ENCODE measurements at places on chromosomes 2 and 18.

DNA sequence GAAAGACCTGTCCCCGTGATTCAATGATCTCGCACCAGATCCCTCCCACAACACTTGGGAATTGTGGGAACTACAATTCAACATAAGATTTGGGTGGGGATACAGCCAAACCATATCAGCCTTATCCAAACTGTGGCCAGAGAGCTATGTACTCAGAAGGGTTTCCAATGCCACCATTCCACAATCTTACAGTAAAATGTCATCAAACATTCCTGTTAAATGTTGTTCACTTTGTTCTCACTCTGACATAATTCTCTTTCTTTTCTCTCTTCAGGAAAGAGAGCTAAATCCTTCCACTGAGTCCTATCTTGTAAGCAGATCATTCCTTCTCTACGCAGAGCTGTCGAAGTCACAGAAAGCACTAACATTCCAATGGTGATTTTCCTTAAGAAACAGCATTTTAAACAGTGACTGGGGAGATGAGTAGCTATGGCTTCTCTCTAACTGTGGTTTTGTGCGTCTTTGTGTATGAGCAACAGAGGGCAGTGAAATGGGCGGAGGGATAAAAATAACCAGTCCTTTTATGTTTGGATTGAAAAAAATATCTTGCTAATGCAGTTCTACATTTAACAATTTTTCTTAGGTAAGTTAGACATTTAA lies 684.7 kb downstream of the EPHA4 start:
- DNase-seq, result no peak

DNA sequence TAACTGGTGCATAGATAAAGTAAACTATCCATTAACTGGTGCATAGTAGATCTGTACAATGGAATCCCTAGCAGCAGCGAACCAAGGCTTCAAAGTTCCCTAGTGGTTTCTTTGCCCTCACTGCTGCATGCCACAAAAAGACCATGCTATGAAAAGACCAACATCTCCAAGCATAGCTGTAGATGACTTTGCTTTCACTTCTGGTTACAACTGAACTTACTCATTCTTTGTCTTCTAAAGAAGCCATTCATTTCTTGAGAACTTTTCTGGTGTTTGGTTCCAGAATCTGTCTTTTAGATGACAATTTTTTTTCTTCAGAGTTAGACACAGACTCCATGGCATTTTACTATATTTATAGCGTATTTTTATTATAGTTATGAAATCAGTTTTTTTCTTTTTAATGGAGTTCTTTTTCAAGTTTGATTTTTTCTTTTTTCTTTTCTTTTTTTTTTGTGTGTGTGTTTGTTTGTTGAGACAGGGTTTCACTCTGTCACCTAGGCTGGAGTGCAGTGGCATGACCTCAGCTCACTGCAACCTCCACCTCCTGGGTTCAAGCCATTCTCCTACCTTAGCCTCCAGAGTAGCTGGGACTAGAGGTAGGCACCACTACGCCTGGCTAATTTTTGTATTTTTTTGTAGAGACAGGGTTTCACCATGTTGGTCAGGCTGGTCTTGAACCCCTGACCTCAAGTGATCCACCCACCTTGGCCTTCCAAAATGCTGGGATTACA lies 63.6 kb downstream of the SLC35F5 start:
- DNase-seq, result peak; percentile 26

- no peak for DNase-seq
Measured at GRCh38 chr2:235467588-235467987, 26.3 kb upstream of the AGAP1 start.

DNA sequence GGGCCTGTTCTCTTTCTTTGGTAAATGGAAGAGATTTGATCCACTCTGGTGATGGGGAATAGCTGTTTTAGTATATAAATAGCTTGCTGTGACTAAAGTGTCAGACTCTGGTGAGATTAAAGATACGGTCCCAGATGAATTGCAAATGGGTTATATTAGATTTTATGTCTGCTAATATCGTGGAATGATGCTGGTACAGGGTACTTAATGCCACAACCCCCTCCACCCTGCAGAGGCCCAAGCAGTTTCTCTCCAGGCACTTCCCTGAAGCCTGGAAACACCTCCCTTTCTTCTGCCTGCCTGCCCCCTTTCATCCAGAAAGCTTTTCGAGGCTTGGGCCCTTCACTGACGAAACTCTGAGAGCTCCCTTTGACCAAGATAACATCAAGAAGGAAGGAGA lies 21.4 kb upstream of the RFX8 start:
- no peak for DNase-seq

DNA sequence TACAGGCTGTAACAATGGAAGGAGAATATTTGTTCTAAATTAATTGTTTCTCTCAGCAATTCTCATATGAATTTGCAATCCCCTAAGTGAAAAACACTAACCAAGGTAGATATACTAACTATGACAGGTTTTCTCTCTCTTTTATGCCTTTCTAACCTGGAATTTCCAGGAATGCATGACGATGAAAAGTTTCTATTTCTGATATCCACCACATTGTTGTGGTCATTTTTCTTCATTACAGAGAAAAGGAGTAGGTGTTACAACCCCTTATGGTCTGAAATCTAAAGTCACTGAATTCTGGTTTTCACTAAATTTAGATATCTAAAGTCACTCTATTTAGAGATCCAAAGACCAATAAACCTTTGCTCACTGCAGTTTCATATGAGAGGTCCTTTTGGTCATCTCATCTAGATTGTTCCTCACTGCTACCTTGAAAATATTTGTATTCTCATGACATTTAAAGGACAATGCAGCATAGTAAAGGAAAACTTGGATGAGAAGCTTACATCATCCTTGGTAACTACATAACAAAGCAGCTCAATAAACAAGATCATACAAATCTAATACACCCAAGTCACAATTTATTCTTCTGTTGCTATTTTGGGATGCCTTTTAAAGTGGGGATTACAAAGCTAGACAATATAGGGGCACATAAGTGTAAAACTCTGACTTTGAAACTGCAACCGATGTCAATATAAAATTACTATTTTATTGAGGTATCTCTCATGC lies 85.8 kb downstream of the TCF4 start:
- DNase-seq, result no peak

DNA sequence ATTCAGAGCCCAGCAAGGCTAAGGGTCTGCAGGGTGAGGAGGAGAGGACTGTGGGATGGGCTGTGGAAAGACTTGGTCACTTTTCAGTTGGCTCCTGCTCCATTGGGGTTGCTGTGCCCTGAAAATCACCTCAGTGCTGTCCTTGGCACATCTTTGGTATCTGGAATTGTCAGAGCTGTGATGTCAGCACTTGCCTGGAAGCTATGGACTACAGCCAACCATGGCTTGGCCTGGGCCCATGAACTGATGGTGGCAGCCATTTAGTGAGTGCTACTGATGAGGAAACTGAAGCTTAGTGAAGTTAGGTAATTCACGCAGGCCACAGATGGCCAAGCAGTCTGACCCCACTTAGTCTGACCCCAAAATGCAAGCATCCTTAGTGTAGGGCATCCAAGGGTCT lies 121.8 kb upstream of the SERPINE2 start:
- no peak for DNase-seq

DNA sequence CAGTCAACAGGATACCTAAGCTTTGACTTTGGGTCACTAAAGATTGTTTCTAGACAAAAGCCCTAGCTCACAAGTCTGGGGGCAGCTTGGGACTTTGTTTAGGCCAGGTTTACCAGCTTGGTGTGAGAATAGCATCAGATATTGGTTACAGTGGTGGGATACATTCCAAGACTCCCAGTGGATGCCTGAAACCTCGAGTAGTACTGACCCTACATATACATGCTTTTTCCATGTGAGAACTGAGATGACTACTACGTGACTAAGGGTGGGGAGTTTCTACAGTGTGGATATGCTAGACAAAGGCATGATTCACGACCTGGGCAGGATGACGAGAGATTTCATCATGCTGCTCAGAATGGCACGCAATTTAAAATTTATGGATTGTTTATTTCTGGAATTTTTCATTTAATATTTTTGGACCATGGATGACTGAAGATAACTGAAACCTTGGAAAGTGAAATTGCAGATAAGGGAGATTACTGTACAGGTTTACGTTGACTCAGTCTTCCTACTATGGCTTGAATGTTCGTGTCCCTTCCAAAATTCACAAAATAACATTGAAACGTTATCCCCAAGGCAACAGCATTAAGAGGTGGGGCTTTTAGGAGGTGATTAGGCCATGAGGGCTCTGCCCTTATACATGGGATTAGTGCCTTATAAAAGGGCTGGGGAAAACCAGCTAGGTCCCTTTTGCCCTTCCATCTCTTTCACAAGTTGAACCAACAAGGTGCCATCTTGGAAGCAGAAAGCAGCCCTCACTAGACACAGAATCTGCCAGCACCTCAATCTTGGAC lies 50.2 kb upstream of the CTAGE1 start:
- no peak for DNase-seq

DNA sequence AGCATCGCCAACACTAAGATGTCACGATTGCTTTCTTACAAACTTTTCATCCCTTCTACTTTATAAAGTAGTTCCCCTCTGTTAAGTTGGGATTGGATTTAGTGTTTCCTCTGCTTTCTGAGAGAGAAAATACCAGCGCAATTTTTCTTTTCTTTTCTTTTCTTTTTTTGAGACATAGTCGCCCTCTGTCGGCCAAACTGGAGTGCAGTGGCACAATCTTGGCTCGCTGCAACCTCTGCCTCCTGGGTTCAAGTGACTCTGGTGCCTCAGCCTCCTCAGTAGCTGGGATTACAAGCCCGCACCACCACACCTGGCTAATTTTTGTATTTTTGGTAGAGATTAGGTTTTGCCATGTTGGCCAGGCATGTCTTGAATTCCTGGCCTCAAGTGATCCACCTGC lies 9.0 kb downstream of the RELCH start:
- DNase-seq, result no peak

- no peak for DNase-seq
Measured at GRCh38 chr2:151106805-151107506, 154.7 kb downstream of the RBM43 start.
